HT1080 (cell line): ENCODE measurements at places on chromosomes 16 and 17.

GRCh38 chr16:58948244-58948643 is 214.1 kb upstream of the GOT2 start:
- no peak for DNase-seq

GRCh38 chr16:49809062-49809461 is 46.9 kb downstream of the ZNF423 start:
- DNase-seq, result no peak

- no peak for DNase-seq
Observed at GRCh38 chr17:27535975-27536374, 79.7 kb downstream of the KSR1 start.

- no peak for DNase-seq
Observed at GRCh38 chr16:10562361-10562899, 18.0 kb downstream of the EMP2 start.

DNA sequence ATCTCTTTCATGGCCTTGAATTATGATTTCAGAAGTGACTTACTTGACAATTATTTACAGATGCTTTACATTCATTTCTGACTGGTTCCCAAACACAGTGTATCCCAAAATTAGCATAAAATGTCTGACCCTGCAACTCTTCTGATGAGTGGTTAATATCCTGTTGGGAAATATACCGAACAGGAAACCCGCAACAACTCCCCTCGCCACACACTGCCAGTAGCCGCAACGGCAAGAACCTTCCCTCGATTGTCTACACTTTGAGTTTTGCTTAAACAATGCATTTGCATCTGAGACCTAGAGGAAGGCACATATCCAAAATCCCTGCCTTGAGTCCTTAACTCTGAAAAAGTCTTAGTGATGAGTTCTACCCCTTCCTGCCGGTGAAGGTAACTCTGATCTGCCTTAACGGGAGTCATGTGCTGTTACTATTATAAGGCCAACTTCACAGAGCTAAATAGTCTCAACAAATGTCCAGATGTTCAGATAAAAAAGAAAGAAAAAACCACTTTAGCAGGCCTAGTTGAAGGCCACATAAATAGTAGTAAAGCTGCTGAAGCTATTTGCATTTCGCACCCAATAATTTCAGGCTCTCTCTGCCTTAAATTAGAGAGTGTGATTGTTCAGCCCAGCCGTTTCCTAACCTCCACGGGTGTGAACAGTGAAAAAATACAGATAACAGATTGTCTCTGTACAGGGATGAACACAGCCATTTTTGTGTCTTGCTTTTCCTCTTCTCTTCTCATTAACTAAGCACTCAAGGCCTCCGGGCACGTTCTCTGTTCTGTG is 321.1 kb downstream of the HS3ST3B1 start:
- no peak for DNase-seq

DNA sequence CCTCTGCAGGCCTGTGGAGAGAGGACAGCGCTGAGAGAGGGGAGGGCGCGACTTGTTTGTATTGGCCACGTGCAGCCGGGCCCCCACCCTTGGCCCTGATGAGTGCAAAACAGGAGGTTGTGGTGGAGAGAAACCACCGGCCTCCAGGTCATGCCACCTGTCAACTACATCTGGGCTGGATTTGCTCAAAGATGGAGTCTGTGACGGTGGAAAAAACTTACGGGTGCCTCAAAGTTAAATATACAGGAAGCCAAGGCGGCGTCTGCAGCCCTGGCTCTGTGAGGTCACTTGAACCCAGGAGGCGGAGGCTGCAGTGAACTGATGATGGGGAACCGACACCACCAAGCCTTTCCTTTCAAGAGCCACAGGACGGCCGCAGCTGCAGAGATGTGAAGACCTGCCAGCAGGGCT is 15.7 kb downstream of the C16orf74 start:
- no peak for DNase-seq

DNA sequence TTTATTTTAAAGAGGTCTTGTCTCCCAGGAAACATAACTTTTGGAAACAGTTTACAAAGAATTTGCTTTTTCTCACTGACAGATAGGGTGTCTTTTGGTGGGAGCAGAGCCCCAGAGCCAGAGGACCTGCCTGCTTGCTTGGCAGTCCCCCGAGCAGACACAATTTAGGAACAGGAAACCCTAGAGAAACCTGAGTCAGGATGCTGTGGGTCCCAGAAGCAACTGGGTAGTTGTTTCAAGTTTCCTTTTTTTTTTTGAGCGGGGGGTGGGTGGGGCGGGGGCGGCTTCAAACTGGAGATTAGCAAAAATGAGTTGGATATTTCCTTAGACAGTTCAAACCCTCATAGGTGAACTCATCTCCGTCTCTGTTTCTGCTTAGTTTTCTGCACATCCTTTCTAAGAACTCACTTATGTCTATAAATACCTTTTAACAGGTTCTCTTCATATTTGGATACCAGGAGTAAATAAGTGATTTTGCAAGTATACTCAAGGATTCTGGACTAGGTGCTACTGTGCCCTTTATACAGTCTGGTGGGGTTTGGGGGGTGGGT is 135.1 kb downstream of the PRKCA start:
- no peak for DNase-seq

DNA sequence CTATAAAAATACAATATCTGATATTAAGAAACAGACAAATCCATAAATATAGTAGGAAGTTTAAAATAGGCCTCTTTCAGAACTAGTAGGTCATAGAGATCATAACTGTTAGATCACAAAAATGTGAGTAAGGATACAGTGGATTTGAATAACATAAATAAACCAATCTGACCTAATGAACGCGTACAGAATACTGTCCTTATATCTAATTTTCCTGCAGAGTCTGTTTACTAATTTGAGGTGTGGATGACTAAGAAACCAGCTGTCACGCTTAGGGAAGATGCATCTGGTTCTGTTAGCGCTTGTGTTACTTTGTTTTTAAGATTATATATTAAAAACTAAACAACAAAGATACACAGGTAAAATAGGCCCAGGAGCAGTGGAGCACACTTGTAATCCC is 14.8 kb downstream of the CPD start:
- no peak for DNase-seq

DNA sequence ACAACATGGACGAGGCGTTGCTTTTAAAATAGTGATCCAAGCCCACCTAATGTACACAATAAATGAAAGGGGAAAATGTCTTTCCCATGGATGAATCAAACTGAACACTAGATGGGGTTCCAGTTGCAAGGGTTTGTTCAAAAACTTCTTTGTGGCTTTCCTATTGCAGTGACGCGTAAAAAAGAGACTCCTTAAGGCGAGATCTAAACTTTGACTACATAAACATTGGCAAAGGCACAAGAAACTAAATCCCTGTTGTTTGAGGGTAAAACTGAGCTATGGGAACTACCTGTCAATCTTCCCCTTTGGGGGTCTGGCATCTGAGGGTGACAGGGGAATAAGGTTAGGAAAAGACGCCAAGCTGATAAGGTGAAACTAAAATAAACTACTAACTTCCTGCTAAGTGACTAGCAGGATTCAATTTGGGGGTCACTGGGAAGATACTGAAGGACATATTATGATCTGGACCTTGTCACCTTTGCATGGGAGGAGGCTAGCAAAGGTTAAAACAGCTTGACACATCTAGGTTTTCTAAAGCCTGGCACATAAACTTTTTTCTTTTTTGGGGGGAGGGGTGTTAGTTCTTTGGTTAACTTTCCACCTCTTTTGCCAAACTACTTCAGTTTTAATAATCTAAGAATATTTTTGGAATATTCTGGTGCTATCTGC is 4.7 kb downstream of the SALL1 start:
- peak; percentile 49 for DNase-seq

DNA sequence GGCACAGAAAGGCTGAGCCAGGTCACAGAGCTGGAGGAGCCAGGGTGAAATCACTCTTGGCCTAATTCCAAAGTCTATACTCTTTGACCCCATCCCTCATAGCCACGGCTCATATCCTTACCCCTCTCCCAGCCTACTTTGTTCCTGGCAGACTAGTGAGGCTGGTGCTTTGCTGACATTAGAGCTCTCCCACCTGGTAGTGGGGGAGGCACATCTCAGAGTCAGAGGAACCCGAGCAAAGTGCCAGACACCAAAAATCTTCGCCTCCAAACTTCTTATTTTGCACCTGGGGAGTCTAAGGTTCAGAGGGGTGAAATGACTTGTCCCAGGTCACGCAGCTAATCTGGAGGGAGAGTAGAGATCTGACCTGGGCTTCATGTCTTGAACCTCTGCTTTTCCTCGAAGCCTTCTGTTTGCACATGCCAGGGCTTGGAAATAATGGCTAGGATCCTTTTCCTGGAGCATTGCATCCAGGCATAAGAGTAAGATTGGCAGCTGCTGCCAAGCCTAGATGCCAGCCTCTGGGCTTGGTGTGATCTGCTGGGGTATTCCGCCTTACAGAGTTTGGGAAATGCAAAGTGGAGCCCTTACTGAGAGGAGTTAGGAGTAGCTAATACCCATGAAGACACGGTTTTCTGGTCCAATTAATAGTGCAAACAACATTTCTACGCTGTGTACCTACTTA is 126.9 kb downstream of the SPACA3 start:
- DNase-seq, result no peak

DNA sequence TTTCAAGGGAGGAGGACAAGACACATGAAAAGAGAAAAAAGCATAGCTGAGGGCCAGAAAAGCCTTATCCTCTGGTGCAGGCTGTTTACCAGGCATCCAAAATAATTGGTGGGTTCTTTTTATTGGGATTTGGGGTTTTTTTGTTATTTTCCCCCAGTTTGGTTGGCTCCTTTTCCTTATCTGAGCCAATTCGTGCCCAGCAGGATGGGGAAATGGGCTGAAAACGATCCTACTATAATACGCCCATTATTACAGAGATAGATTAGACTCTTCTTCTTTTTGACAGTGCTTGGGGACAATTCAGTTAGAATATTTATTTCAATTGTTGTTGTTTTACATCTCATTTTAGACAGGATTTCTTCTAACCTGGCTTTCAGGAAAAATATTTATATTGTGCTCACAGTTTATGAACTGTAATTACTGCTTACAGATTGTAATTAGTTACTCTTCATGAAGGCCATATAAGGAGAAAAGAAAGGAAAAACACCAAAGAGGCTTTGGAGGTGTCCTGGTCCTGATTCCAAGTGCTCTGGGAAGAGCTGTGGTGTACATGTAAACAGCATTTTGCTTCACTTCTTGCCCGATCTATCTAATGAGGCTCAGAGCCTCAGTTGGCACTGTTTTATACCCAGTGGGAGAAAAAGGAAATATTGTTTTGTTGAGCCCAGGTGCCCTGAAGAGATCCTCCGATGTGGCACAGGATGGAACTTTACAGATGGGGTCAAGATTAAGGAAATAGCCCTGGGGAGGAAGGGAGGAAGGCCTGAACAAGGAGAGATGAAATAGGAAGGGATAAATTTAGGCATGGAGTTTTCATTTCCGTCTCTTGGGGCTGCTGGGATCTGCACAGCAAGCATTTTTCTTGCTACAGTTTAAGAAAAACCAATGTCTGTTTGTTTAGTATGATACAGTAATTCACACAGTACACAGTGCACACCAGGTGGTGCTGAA is 611 bp upstream of the ANKRD40 start:
- DNase-seq, result no peak
